ENCODE measurements at places on chromosomes 5 and 9. TPM values are rescaled to one million over a fixed set of nuclear protein-coding genes. Genes with fewer than 3 reads are reported as not detected.

The KIF27 gene
- 1.6 TPM for polyA plus RNA-seq

- no peak for DNase-seq
- no peak overlapping the region for H3K27ac ChIP-seq
- peaks cover 5% of the 10 kb centered on the region for H3K36me3 ChIP-seq
- H3K4me1 ChIP-seq, result peaks cover 50% of the 10 kb centered on the region
- H3K4me3 ChIP-seq, result no peak overlapping the region
- H3K27me3 ChIP-seq, result no peaks in the 10 kb centered on the region
Measured at GRCh38 chr5:158722940-158723339, 376.8 kb downstream of the EBF1 start.

The WNT8A gene
- polyA plus RNA-seq, result not detected

GRCh38 chr9:133758228-133758627 is 20.1 kb upstream of the SARDH start:
- H3K27ac ChIP-seq, result no peak overlapping the region
- no peak overlapping the region for H3K4me3 ChIP-seq
- H3K36me3 ChIP-seq, result no peaks in the 10 kb centered on the region
- DNase-seq, result no peak

DNA sequence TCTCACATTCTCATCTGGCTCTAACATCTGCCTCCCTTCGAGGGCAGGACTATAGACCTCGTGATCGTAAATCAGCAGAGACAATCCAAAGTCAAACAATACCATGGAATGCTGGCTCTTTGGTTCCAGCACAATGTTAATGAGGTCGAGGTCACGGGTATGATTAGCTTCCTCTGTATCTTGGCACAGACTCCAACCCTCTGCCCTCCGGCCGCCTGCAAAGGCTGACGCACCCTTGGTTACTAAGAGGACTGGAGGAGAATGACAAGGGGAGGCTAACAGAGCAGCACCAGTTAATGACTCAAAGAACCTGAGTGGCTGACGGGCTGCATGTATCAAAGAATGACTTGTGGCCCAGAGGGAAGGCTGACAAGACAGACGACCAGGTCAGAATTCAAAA is 10.1 kb downstream of the LHFPL2 start:
- no peaks in the 10 kb centered on the region for H3K27me3 ChIP-seq
- DNase-seq, result peak; percentile 99
- H3K4me1 ChIP-seq, result peaks cover 28% of the 10 kb centered on the region

DNA sequence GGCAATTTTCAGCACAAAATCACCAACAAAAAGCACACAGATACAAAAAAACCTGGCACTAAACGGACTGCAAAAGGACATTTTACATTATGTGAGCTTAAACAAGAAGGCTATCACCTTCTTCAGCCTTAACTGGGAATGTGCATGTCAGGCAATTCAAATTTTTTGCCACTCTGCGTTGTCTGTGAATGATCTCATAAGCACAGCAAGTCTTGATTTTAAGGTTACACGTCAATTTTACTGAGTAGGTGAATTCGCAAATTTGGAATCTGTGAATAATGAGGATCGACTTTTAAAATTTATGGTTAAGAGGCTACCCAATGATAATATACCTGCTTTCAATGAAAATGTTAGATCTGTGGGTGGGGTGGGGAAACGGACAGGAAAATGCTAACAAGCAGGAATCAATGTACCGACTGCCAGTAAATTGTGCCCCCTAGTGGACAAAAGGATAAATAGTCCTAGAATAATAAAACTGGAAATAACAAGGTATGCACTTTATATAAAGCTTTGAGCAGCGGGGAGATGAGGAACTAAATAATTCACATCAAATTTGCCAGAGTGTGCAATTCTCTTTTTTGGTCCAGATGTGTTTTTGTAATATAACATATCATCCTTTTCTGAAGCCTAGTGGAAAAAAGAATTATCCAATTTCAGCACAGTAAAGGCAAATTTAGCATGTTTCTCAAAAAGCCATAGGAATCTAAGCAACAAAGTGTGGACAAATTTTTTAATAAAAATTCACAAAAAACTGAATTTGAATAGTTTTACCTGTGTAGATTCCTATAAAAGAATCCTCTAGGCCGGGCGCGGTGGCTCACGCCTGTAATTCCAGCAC is 20.5 kb downstream of the EQTN start:
- peak overlapping the region; percentile 69 for H3K4me3 ChIP-seq
- H3K27ac ChIP-seq, result no peak overlapping the region
- DNase-seq, result peak; percentile 67
- H3K4me1 ChIP-seq, result peaks cover 7% of the 10 kb centered on the region
- H3K36me3 ChIP-seq, result no peaks in the 10 kb centered on the region

The SH3RF2 gene
- polyA plus RNA-seq, result 0.37 TPM

DNA sequence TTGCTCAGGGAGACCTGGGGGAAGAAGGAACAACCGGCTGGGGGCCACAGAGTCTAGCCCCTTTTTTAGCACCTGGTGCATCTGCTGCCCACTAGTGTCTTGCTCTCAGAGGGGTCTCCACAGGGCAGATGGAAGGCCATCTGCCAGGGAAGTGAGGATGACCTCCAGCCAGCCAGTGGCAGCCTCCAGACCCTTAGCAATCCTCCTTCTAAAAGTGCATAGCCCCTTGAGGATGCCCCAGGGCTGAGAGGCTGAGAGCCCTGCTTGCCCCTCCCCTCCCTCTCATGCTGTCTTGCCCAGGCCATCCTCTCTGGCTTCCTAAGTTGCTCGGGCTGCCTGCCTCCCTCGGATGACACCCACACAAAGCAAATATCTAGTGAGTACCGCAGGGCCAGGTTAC is 81.5 kb upstream of the PANK3 start:
- H3K27me3 ChIP-seq, result no peaks in the 10 kb centered on the region
- no peaks in the 10 kb centered on the region for H3K36me3 ChIP-seq
- H3K4me1 ChIP-seq, result no peaks in the 10 kb centered on the region

DNA sequence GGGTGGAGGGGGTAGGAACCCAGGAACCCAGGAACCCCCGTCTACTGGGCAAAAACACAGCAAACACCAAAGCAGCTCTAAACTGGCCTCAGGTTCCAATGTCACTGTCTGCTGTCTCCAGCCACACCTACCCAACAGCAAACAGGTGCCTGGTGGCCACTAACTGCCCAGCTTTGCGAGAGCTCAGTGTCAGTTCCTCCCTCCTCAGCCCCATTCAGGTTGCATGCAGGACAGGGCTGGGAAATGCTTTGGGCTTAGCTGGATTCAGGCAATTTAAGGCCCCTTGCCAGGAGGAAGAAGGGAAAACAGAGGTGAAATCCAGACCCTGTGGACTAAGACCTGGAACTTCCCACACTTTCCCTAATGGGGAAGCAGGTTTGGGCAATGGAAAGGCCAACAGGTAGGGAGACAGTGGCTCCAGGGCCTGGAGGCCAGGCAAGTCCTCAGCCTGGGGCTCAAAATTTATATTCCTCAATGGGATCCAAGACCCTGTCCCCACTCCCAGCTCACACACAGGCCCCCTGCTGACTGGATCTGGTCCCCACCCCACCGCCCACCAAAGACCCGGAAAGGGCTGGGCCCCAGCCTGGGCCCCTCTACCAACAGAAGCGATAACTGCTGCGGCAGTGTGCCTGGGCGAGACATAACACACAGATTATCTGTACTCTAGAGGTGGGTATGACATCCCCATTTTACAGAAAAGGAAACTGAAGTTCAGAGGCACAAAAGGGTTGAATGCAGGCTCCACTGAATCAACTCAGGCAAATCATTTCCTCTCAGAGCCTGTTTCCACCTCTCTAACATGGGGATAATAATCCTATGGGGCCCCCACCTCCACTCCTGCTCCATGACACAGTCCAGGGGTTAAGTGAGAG is 3.5 kb downstream of the EEIG1 start:
- H3K27me3 ChIP-seq, result no peaks in the 10 kb centered on the region
- H3K27ac ChIP-seq, result peak overlapping the region; percentile 75
- peak overlapping the region; percentile 80 for H3K4me3 ChIP-seq
- peaks cover 47% of the 10 kb centered on the region for H3K4me1 ChIP-seq
- H3K36me3 ChIP-seq, result no peaks in the 10 kb centered on the region

DNA sequence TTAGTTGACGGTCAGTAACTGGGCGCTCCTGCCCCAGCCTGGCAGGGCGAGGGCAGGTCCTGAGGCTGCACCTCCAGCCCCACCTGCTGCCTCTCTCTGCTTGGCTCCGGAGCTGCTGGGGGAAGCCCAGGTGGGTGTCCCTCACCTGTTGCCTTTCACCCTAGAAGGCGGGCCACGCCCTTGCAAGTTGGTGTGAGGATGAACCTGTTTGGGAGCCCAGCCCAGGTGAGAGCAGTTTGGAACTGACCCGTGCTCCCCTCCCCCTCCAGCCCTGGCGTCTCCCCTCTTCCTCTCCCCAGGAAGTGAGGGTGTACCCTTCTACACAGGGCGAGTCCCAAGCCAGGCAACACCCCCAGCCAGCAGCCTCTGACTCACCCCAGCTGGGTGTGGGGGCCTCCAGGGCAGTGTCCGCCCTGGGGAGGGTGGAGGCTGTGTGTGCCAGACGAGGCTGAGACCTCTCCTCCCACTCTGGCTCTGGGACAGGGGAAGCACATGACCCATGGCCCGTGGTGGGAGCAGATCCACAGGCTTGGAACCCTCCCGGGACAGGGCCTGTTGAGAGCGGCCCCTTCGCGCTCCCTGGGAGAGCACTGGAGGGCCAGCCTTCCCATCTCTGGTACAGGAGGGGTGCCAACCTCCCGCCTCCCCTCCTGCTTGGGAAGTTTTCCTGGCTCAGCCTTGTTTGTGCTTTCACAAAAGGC is 10.4 kb downstream of the LRRC8A start:
- H3K27ac ChIP-seq, result peak overlapping the region; percentile 57
- H3K4me3 ChIP-seq, result peak overlapping the region; percentile 49

GRCh38 chr9:16867576-16868311 is 2.7 kb downstream of the BNC2 start:
- no peaks in the 10 kb centered on the region for H3K27me3 ChIP-seq
- peak overlapping the region; percentile 49 for H3K27ac ChIP-seq
- peaks cover 70% of the 10 kb centered on the region for H3K4me1 ChIP-seq

GRCh38 chr5:98031496-98031895 is 742.0 kb upstream of the RGMB start:
- H3K27ac ChIP-seq, result no peak overlapping the region
- no peaks in the 10 kb centered on the region for H3K36me3 ChIP-seq
- DNase-seq, result peak; percentile 2

The PIGO gene
- polyA plus RNA-seq, result 18.6 TPM

The FAM81B gene
- polyA plus RNA-seq, result not detected

Measured in GM23248 (cell line).